ENCODE measurements at places on chromosomes 16 and 17. TPM values are rescaled to one million over a fixed set of nuclear protein-coding genes. Genes with fewer than 3 reads are reported as not detected.

RDM1 gene
- 3.6 TPM for polyA plus RNA-seq

TP53TG3E gene
- polyA plus RNA-seq: not detected

MYH2 gene
- not detected for polyA plus RNA-seq

KRTAP16-1 gene
- not detected for polyA plus RNA-seq

SMPD3 gene
- 0.13 TPM for polyA plus RNA-seq

TP53TG3B gene
- not detected for polyA plus RNA-seq

NPIPA5 gene
- polyA plus RNA-seq: not detected

- no peak for DNase-seq
Measured at GRCh38 chr16:70725024-70725911, 39.4 kb upstream of the MTSS2 start.

- no peak for DNase-seq
Measured at GRCh38 chr17:63032142-63032541, 66.1 kb downstream of the TANC2 start.

- peak; percentile 53 for DNase-seq
Measured at GRCh38 chr17:81294512-81295030, 536 bp downstream of the SLC38A10 start.

- DNase-seq: no peak
Measured at GRCh38 chr17:27511168-27511883, 55.1 kb downstream of the KSR1 start.

DNA sequence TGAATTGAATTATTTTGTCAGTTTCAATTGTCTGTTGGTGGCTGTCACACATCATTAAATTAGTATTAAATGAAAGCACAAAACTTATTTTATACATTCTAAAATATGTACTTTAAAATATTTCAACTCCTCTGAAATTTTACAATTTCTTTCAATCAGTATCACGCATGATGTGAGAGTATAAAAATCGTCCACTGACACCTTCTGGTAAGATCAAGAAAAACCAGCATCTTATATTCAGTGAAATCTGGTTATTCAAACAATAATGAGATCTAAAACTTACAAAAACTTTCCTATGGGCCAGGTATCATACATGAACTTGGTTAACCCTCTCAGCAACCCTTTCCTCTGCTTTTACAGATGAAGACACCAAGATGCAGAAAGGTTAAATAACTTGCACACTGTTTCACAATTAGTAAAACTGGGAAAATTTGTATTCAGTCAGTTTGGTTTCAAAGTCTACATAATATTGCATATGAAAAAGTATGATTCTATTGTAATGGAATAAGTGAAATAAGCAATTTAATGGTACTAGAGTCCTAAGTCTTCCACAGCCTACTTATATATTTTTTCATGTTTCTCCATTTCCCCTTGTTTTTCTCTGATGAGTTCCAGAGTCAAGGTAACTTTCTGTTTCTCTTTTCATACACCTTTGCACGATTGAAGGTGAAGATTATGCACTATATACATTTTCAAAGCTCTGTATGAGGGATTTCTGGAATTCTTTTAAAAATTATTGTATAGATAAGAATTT is 58.7 kb downstream of the EFCAB5 start:
- no peak for DNase-seq

DNA sequence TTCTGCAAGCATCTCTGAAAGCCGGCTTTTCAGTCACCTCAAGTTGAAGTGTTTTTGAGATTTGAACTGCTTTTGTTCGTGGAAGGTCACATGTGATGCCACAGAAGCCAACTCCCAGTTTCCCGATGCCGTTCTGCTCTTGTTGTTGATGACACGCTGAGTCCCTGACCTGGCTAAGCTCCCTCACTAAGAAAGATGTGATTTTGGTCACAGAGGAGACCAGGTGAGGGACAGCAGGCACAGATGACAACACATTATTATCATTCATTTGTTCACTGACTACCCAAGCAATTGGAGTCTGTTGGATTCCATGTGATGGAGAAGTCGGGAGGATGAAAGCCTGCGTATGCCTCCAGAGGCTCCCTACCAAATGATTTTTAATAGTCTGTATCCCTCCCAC is 822.4 kb upstream of the RBFOX1 start:
- no peak for DNase-seq

DNA sequence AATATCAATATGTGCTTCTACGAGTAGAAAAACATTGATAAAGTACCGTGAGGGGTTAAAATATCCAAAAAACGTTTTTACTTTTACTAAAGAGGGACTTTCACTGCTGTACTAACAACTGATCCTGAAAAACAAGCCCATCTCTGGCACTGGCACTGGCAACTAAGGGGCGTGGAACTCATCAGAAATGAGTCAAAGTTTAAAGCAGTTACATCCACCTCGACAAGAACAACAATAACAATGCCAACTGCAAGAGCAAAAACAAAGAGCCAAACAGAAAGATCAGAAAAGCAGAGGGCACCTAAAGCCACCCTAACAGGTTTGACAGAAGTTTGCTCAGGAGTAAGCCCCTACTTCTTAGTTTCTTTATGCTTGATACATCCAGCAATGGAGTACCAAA is 13.1 kb downstream of the MBTPS1 start:
- DNase-seq: no peak

DNA sequence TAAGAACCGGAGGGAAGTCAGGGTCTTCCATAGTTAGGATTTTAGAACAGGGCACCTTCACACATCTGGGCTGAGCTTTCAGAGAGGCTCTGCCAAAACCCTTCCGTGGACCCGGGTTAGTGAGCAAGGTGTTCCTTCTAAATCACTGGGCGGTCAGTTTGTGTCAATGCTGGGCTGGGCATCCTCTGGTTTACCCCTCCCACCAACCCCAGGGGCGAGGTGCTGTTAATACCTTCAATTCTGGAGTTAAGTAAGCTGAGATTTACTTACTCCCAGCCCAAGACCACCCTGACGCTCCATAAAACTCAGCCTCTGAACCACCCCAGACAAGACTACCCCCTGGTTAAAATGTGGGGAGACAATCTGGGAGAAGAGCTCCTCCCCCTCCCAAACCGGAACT is 1.0 kb downstream of the TMEM92 start:
- no peak for DNase-seq

DNA sequence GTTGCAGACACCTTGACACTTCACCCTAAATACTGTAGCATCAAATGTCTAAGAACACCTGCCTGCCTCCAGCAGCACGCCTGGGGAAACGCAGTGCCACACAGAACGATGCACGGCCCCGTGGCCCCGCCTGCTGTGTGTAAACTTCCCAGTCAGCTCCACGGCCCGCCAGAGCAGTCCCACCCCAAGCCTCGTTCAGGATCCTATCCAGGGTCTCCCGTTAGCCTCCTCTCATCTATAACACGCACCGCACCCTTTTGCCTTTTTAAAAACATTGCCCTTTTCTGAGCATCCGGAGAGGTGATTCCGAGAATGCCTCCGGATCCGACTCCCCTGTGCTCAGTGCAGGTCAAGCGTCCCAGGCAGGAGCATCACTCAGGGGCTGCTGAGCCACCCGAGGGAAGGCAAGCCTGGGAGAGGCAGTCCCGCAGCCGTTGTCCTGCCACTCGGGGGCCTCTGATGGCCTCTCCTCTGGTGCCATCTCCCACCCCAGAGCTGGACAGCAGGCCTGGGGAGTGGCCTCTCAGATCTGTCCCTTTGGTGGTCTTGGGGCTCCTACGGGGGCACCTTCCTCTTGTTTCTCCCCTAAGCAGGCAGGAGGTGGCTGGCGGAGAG is 37.9 kb upstream of the SLC38A10 start:
- no peak for DNase-seq

DNA sequence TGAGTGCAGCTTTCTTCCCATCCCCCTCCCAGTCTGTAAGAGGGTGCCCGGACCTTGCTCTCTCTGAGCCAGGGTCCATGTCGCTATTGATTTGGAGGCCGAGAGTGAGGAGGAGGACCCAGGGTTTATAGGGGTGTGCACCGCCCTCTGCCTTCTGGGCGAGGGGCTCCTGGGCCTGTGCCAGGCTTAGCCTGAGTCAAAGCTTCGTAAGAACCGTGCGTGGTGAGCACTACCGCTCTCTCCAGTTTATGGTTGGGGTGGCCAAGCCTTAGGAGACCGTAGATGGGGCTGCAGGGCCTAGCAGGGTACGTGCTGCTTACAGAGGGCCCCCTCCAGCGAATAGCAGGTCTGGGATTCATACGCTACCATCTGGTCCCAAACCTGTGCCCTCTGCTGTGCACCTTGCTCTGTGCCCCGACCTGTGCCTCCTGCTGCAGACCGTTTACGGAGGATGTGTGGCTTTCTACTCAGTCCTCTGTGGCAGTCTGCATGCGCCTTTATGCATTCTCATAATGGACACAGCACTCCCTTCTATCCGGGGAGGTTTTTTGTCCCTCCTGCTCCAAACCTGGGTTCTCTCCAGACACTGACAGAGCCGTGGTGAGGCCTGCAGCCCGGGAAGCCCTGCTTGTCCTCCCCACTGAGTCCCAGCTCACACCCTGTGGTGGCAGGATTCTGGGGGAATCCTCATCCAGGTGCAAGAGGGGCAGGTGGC is 54.7 kb downstream of the PGS1 start:
- DNase-seq: no peak

- no peak for DNase-seq
Measured at GRCh38 chr16:56607109-56607618, 1.2 kb upstream of the MT2A start.

DNA sequence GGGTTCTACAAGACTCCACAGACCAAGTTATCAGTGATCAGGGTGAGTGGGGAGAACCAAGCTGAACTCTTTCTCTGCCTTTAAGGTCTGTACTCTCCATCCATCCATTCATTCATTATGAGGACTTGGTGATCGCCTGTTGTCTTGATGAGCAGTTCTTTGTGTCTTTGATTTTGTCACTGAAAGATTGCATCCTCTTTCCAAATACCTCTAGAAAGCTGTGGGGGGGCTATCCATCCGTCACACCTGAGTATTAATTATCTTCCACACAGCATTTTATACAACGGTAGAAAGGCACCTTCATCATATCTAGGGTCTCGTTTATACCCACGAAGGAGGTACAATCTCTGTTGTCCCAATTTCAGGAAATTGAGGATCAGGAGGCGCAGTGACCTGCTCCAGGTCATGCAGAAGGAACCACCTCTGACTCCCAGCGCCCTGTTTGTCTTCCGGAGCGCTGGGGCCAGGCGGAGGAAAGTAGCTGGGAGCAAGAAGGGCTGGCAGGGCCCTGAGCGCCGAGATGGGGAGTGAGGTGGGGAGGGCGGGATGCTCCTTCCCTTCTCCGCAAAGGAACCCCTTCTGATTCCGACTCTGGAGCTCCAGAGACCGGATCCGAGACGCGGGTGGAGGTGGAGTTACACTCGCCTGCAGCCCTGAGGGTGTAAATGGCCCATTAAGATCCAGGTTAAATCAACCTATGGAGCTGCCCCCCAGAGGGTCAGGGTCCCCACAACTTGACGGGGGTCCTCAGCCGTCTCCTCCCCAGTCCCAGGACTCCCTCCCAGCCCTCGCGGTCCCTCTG is 605 bp upstream of the ABAT start:
- DNase-seq: no peak

DNA sequence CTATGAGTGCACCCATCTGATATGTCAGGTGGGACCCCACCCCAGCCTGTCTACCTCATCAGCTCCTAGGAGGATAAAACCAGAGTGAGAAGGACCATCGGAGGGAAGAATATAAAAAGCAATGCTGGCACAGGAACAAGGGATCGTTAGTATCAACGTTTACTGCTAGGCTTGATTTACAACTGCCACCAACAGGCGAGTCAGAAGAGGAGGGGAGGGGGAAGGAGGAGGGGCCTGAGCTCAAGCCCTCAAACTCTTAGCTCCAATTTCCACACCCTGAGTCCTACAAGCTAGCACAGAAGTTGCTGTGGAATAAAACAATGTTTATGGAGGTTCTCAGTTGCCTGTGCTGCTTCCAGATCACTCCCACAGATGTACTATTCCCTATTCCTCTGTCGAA is 234.5 kb downstream of the C16orf78 start:
- no peak for DNase-seq

DNA sequence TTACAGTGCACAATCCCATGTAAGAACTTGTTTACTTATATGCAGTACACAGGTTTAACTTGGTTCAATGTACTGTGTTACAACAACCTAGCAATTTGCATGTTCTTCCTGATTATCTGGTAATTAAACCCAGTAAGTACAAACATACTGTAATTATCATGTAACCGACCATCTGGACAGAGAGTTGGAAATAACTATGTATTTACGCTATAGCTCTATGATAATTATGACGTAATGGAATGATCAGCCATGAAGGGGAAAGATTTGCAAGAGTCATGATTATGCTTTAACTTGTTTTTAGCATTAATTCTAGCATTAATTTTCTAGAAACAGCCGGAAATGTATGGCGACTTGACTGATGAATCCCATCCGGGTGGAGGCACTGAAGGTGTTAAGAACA is 74.8 kb upstream of the SALL1 start:
- no peak for DNase-seq

DNA sequence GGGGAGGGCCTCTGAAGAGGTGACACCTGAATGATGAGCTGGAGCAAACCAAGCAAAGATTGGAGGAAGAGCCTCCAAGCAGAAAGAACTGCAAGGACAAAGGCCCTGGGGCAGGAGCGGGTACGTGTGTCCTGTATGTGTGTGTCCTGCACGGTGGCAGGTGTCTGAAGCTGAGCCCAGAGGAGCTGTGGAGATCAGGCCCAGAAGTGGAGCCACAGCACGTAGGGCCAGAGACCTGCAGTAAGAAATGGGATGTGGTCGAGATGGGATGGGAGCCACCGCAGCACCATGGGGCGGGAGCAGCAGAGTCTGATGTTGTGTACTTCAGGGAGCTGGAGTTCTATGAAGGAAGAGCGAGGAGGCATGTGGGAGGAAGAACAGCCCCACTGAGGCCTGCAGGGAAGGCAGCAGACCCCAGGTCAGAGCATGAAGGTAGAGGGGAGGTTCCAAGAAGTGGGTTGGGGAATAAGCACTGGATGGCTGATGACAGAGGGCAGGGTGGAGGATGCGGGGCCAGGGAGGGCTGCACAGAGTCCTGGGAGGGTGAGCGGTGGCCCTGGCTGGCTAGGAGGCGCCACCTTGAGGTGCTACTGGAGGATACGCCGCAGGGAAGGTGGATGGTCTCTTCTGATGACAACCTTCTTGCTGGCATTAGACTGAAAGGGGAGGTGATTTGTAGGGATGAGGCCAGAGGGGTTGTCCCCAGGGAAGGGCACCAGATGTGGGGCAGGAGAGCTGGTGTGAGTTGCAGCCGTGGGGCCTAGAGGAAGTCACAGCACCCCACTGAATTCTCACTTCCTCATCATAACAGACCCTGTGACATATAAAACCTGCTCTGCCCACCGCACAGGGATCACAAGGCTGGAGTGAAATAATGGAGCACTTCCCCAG is 10.6 kb upstream of the CETP start:
- DNase-seq: peak; percentile 65

DNA sequence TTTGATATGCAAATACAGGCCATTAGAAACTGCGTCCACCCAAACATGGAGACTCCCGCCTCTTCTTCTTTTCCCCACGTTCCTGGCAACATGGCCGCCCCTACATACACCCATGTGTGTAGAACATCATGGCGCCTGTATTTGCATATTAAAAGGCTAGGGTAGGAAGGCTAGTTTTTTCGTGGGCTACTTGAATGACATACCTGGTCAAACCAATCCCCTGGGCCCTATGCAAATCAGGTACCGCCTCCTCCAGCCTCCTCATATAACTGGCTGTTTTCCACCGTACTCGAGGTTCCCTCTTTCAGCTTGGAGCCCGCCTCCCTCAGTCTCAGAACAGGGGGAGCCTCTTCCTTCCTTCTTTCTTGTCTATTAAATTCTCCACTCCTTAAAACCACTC is 840 bp upstream of the CD300LB start:
- no peak for DNase-seq
